ENCODE measurements at places on chromosomes 1 and 21. TPM values are rescaled to one million over a fixed set of nuclear protein-coding genes. Genes with fewer than 3 reads are reported as not detected.

DNA sequence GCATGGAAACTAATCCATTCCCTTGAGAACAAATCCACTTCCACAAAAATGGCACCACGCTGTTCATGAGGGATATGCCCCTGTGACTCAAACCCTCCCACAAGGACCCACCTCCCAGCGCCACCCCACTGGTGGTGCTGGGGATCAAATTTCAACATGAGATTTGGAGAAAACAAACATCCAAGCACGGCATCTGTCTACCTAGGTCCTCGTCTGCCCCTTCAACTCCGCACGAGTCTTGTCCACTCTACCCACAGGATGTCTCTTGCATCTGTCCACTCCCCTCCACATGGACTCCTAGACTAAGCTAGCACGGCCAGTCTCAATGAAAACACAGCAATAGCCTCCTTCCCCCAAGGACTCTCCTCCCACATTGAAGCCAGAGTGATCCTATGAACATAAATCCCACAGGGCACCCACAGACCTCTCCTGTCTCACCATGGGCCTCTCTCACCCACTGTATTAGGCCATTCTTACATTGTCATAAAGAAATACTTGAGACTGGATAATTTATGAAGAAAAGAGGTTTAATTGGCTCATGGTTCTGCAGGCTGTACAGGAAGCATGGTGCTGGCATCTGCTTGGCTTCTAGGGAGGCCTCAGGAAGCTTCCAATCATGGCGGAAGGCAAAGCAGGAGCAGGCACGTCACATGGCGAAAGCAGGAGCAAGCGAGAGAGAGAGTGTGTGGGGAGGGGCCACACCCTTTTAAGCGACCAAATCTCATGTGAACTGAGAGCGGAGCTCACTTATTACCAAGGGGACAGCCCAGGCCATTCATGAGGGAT lies 101.4 kb downstream of the TOMM20 start:
- peak; percentile 22 for DNase-seq

WDTC1 gene
- 27.4 TPM for total RNA-seq

KCNJ10 gene
- total RNA-seq, result 0.19 TPM

DNA sequence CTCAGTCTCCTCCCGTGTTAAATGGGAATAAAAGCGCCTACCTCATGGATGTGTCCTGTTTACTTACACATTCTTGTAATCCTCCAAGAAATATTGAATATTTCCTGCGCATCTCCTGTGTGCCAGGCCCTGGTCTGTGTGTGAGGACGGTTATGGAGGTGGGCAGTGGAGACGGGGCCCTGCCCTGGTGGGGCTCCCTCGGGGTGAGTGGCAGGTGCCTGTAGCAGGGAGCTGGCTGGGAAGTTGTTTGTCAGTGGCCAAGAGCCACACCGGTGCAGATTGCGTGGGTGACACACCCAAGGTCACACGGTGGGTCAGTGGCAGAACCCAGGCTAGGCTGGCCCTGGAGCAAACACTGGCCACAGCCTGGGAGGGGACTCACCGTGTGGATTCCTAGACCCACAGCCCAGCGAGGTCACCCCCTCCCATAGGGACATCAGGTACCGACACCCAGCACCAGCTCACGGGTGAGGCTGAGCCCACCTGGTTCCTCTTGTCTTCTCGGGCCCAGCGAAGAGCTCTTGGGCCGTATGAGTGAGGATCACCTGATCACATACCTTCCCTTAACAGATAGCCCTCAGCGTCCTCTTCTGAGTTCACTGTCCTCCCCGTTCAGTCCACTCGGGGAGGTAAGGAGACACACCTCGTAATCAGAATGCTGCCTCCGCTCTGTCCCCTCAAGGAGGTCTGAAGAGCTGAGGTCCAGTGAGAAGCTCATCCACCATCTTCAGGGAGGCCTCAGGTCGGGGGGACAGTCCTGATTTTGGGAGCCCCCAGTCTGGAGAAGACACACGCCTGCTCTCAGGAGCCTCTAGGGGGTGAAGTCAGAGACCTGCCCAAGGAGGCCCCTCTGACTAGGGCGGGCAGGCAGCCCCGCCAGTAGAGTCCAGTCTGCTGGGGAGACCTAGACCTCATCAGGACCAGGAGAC lies 349.6 kb downstream of the MATN1 start:
- DNase-seq, result peak; percentile 66

HPCAL4 gene
- total RNA-seq, result 0.09 TPM
